ENCODE measurements at places on chromosomes 11 and 22.

DNA sequence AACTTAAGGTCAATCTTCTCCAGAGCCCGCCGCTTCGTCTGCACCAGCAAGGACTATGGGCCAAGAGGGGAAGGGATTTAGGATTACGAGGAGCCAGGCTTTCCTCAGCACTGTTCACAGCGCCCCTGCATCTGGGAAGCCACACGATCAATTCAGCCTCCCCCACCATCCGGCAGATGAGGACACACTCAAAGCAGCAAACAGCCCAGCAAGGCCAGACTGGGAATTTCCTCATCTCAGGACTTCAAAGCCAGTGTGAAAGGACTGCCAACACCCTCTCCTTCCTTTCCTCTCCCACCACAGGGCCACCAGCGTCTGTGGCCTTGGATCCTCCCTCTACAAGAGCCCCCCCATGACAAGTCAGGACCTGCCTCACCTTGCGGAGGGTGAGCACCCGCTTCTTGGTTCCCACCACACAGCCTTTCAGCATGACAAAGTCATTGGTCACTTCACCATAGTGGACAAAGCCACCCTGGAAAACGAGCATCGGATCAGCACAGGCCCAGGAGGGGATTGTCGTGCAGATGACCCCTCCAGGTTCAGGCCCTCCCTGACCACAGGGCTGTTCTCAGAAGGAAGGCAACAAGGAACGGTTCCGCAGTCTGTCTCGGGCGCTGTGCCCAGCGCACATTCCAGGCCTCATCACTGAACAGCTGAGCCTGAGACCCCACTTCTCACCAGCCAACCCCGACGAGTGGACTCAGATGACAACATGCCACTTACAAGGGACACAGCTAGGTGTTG lies 6.0 kb downstream of the RPL3 start:
- no peak for DNase-seq

DNA sequence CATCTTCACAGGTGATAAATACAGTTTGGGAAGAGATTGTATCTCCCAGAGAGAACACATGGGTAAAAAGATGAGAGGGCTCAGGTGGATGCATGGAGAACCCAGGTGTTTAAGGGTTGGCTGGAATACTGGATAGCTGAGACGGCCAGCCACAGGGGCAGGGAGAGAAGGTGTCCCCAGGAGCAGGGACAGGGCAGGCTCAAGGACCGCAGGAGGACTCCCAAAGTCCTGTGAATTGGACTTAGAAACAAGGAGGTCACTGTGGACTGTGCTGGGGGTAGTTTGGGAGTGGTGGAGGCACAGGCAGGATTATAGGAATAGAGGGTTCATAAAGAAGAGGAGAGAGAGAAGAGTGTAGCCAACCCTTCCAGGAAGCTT lies 103.8 kb upstream of the PARVA start:
- no peak for DNase-seq

DNA sequence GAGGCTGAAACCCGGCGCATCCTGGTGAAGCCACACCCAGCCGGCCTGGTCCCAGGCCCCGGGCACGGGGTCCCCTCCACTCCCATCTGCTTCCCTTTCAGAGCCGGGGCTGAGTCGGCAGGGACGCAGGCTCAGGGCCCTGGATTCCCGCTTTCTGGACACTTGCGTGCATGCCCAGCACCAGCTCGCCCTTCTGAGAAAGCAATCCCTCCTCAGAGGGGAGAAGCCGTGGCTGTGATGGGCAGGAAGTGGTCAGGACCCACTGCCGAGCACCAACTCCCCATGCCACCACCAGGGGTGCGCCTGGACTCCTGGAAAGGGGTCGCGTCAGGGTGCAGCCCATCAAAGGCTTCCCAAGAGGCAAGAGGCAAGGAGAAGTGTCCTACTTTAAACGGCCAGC lies 15.1 kb downstream of the CDKN1C start:
- no peak for DNase-seq

DNA sequence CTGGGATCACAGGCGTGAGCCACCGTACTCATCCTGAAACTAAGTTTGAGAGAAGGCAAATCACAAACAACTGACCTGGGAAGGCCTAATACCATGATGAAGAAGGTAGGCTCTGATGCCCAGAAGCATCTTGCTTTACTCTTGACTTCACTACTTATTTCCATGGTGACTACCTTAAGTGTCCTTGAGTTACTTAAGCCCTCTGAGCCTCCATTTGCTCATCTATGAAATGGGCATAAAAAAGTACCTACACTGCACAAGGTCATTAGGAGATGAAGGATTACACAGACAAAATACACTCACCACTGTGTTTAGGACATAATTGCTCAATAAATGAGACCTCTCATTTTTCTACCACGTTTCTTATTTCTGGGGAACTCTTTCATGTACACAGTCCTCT lies 27.9 kb downstream of the EIF4ENIF1 start:
- DNase-seq: no peak

DNA sequence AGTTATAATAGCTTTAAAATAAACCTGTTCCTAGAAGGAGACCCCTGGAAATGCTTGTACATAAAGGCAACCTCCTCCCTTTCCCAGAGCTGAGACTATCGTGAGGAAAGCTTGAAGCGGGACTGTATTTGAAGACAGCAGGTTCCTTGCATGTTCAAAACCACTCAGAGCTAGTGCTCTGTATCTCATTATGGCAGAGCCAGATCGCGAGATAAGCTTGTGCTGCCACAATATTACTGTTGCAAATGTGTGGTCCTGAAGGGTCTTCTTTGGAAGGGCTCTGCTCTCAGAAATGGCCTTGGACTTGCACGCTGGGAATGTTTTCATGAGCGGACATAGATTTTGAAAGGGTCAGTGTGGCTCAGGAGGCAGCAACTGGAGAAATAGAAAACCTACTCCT lies 168.2 kb downstream of the KIRREL3 start:
- no peak for DNase-seq

GRCh38 chr22:24725736-24726135 lies 48.8 kb downstream of the PIWIL3 start:
- DNase-seq: no peak

- DNase-seq: no peak
Measured at GRCh38 chr11:37141707-37142106, 543.7 kb upstream of the RAG2 start.

GRCh38 chr11:96748639-96749370 lies 359.0 kb downstream of the JRKL start:
- DNase-seq: no peak

- no peak for DNase-seq
Measured at GRCh38 chr11:14381968-14382367, 23.0 kb upstream of the RRAS2 start.

DNA sequence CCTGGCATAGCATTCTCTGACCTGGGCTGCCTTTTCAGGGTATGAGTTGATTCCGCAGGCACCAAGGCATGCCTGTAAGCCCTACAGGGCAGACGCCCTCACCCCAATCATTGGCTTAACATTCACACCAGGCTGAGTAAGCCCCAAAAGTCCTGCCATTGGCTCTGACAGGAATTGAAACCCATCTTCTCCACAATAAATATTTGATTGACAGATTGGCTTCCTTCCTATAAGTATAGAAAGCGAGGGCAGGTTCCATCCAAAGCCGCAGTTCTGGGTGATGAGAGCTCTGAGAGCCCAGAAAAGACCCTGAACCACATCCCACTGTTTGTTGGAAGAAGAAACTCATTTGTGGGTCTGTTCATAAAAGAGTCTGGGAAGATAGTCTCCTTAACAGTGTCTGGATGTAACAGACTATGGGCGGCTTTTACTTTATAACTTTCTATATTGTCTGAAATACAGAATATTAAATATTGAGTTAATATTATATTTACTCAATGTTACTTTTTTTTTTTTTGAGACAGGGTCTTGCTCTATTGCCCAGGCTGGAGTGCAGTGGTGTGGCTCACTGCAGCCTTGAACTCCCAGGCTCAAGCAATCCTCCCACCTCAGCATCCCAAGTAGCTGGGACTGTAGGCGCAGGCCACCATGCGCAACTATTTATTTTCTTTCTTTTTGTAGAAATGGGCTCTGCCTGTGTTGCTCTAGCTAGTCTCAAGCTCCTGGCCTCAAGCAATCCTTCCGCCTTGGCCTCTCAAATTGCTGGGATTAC lies 46.8 kb downstream of the FAM83F start:
- no peak for DNase-seq

DNA sequence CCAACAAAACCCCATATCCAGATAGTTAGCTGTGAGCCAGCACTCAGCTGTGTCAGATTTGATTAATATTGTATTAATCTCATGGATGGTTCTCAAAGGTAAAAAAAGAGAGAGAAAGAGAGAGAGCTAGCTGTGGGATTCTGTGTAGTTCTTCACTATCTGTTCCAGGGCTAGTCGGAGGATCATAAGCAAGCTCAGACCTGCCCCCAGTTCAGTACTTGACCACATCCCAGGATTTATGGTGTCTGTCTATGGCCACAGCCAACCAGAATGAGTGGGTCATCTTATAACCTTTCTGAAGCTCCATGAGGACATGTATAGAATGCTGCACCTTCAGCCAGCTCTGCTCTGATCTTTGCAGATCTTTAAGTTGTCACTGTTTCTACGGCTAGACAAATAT lies 13.5 kb upstream of the B3GNT6 start:
- DNase-seq: no peak

DNA sequence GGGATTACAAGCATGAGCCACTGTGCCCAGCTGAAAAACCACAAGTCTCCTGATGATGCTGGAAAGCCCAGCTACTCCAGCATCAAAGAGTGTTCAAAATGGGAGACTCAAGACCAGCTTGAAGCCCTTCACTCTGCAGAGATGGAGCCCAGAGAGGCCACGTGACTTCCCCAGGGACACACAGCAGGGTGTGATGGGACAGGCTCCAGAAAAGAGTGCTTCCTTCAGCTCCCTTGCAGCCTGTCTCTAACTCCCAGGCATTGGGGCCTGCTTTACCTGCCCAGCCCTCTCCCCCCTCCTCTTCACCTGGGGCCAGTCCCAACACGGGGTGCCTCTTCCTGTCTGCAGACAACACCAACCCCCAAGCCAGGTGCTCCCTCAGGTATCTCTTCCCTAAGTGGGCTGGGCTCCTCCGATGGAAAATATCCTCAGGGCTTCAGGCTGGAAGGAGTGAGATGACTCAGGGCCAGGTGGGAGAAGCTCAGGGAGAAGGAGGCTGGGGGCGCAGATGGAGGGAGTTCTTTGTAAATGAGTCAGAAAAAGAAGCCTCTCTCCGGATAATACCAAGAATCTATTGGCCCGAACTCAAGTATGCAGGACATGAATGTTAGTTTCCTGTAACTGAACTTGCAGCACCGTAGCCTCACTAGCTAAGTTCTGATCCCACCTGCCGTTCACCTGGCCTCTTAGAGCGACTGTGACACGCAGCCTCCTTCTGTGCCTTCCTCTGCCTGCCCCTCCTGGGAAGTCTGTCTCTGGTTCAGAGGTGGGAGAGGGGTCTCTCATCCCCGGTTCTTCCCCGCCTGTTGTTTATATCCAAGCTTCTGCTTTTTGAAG lies 326.6 kb downstream of the MN1 start:
- no peak for DNase-seq

- no peak for DNase-seq
Measured at GRCh38 chr11:9936754-9937153, 272.9 kb downstream of the SWAP70 start.

GRCh38 chr11:33687733-33688479 lies 12.7 kb downstream of the C11orf91 start:
- DNase-seq: peak; percentile 53

DNA sequence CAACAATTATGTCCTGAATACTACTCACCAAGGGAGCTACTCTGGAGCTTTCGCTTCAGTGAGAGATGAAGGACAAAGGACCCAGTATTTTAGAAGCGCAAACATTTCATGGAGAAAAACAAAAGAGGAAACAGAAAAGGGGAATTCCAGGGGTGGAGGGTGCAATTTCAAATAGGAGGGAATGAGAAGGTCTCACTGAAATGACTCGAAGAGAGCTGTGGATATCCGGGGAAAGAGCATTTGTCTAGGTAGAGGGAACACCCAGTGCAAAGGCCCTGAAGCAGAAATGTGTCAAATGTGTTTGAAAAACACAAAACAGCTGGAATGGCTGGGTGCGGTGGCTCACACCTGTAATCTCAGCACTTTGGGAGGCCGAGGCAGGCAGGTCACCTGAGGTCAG lies 2.4 kb downstream of the RPS19BP1 start:
- DNase-seq: no peak

- DNase-seq: peak; percentile 68
Measured at GRCh38 chr22:17501679-17502285, 61.5 kb upstream of the SLC25A18 start.

- DNase-seq: no peak
Measured at GRCh38 chr11:36313750-36314433, 17.8 kb downstream of the PRR5L start.

GRCh38 chr11:25317216-25317615 lies 820.4 kb downstream of the LUZP2 start:
- DNase-seq: no peak

DNA sequence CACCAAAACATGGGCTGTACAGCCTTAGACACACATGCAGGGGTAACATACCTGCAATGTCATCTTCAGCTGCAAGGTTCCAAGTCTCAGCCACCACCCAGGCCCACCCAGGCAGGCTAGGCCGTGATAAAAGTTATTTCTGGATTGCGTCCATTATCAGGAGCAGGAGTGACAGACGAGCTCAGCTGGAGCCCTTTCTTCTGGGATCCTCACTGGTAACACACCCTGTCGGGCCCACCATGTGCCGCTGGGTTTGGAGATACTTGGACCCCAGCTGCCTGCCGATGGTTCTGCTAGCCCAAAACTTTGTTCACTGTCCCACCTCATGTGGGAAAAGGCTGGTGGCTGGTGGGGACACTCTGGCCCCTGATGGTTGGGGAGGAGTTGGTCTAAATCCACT lies 24.8 kb downstream of the TMPRSS5 start:
- no peak for DNase-seq

DNA sequence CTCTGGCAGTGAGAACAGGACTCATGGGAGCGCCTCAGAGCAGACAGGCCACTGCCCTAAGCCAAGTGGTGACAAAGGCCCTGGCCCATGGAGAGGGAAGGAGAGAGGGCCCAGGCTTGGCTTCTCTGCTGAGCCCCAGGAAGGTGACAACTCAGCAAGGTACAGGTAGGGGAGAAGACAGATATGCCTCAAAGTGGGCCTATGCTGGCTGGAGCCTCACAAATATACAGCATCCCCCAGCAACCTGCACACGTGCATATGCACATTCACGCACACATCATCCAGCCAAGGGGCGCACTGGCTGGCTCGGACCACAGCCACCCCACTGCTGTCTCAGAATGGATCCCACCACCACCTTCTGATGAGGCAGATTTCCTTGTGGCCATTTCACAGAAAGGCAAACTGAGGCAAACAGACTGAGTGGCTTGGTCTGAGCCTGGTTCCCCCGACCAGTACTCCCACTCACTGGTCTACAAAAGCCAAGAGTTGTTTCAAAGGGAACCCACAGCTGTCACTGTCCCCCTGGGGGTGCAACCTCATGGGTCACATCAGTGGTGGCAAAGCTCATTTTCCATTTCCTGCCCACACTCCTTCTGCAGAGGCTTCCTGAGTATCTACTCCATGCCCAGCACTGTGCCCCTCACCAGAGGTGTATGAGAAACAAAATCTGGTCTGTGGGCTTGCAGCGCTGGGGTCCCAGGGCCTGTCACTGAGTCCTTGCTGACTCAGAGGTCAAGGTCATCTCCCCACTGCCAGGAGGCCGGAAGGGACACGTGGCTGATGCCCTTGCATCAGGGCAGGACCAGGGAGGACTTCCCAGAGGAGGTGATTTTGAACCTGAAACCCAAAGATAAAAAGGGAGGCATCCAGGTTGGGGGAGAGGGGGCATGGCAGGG lies 67.3 kb upstream of the PRR5 start:
- no peak for DNase-seq

GRCh38 chr11:126147208-126148111 lies 64.0 kb downstream of the RPUSD4 start:
- DNase-seq: no peak
